ENCODE measurements at places on chromosomes 5 and 9.

DNA sequence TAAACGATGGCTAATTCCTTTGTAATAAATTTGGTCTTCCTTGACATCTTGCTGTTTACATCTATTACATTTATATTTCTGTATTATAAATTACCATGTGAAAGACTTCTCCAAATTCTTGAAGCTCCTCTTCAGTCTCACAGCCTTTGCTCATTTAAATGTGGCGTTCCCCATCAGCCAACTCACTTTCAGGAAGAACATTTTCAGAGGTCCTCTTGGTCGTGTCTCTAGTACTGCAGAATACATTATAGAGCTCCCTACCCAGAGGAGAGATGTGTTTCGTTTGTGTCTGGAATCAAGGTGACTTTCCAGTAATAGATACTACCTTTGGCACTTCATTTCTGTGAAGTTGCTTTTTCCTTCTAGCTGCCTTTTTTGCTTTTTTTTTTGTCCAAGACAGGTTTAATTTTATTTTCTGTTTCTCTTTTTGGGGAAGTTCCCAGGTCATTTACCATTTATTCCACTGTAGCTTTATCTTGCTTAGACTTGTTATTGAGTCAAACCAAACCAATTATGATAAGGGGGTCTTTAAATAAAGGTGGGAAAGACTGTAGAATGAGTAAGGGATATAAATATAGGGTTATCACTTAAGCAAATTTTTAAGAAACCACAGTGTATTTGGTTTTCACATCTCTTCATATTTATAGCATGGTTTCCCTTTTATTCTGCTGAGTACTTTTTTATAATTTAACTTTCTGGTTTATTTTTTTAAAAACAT lies 12.8 kb downstream of the UBE2B start:
- no peak for DNase-seq

DNA sequence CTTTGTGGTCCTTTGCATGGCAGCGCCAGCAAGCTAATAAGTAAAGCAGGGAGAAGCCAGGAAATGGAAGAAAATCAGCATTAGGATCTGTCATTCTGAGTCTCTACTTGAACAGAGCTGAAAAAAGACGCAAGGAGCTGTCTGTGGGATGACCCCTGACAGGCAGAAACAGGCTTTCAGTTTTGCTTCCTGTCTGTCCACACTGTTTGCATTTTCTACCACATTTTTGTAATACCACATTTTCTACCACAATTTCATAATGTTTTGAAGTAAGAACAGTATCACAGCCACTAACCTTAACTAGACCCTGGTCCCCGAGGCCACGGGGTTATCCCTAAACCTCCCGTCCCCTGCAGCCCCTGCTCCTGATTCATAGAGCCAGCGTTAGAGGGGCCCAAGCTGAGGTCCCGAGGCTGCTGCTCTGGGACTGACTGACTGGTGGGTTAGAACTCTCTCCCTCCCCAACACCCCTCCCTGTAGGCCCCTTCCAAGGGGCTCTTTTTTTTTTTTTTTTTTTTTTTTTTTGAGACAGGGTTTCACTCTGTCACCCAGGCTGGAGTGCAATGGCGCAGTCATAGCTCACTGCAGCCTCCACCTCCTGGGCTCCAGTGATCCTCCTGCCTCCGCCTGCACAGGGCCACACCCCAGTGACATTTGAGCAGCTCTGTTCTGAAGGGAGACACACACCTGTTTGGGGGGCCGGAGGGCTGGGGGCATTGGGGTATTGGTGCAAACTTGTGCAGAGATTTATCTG lies 4.0 kb upstream of the CLIC3 start:
- no peak for DNase-seq

DNA sequence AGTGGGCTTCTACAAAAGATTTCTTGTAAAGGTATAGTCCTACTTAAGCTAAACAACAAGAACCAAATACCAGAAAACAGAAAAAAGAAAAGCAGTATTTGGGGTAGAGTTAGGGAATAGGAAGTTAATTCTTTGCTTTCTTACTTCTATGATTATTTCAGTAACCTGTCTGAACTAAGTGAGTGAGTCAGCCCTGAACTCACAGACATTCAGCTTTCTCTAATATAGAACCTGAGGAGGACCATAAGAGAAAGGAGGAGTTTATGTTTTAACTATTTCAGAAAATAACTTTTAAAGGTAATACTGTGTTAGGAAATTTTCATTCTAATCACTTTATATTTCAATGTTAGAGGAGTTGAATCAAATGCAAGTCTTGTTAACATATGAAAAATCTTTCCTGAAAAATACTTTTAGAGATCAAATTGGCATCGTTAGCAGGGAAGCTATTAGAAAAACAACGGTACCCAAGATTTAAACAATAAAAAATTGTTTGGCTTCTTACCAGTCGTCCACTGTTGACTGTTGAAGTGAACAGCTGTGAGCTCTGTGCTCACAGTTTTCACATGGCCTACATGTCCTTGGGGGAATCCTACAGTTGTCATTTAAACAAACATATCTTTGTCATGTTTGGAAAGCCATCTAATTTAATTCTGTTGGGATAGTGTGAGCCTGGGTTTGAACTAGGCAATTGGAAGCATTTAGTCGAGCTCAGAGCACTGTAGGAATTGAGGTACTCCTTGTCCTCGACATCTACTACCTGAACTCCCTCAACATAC lies 19.9 kb upstream of the ZFAND5 start:
- no peak for DNase-seq

- DNase-seq, result no peak
Measured at GRCh38 chr5:92401-93220, 643 bp downstream of the PLEKHG4B start.

DNA sequence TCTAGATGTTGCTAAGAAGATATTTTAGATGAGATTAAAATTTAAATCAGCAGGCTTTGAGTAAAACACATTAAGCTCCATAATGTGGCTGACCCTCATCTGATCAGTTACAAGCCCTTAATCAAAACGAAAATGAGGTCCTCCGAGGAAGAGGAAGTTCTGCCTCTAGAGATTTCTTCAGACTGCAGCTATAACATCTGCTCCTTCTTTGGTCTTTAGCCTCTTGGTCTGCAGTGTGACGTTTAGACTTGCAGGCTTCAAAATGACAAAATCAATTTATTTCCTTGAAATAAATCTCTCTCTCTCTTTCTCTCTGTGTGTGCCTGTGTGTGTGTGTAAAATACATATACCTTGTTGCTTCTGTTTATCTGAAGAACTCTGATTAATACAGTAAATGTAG lies 1429.8 kb upstream of the CDH9 start:
- no peak for DNase-seq

GRCh38 chr5:6273090-6273735 lies 105.1 kb downstream of the MED10 start:
- no peak for DNase-seq

DNA sequence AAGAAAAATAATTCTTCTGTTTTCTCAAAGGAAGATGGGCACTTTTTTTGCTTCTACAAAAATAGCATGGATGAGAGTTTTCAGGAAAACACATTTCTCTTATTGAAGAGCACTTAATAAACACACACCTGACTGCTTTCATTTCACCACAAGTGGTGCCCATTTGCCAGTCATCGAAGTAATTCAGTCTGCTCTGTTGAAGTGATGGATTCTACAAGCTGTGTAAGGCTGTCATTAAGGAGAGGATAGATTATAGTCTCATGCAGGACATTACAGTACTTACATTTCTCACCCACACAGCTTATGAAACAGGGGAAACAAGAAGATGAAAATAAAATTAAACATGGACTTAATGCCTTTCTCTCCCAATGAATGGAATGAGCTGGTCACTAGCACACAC lies 165.2 kb downstream of the NR2F1-AS1 start:
- DNase-seq, result no peak

GRCh38 chr5:28808967-28809810 lies 1770.8 kb upstream of the CDH9 start:
- no peak for DNase-seq

GRCh38 chr9:129071526-129072126 lies 9.3 kb upstream of the DOLPP1 start:
- no peak for DNase-seq

- DNase-seq, result no peak
Measured at GRCh38 chr9:83629433-83630104, 6.6 kb downstream of the IDNK start.

DNA sequence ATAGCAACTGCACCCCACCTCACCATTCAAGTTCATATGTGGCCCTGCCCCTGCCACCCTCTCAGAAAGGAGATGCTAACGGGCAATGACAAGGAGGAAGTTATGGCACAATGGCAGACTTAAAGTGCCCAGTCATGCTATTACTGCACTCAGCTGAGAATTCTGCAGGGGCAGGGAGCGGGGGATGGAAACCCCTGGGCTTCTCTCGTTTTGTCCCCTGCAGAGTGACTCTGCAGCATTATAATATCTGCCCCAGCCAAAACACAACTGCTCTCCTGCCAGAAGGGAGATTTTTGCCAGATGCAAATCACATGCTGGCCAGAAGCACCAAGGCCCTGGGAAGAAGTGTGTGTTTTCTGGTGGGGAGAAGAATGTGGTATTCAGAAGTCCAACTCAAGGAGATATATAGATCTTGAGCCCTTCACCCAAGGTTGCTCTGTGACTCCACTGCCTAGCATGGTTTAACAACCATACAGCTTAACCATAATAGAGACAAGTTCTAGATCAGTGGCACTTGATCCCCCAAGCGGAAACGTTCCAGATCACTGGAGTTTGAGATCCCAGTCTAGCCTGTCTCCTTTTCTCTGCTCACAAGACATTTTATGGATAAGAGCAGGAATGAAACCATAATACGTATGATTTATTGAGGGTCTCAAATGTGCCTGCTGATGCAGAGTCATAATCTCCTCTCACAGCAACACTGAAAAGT lies 207.0 kb upstream of the MAP3K1 start:
- no peak for DNase-seq

GRCh38 chr5:140007311-140007710 lies 35.8 kb downstream of the NRG2 start:
- no peak for DNase-seq

- no peak for DNase-seq
Measured at GRCh38 chr5:78843436-78843835, 141.7 kb downstream of the ARSB start.

- no peak for DNase-seq
Measured at GRCh38 chr9:35813434-35814105, 1.3 kb downstream of the HINT2 start.

DNA sequence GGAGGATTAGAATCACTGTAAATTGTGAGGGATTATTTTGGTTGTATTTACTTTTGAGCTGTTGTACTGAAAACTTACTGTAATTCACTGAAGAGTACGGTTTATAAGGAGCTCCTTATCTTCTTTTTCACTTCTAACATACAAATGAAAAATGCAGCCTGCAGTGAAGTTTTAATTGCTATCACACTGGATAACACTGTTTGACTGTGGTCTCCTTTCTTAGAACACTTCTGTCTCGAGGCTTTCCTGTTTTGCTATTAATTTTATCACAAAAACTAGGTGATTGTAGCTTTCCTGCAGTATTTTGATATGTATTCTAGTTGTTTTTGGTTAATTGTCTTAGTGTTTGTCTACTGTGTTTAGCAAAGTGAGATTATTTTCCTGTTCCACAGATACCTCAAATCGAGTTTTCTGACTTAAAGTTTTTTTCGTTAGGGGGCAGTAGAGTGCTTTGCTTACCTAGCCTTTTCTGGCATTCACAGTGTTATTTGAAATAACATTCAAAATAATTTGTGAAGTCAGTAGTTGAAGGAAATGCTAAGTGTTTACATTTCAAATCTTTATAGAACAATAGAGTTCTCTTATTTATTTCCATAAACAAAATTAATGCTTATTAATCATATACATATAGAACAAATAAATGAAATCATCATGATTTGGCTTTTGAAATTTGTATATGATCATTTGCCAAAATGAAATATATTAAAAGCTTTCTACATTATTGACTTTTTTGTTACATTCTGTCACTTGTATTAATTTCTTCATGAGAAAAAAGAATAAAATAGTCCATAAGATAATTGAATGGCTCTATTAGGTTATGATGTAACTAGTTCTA lies 52.9 kb downstream of the COMMD10 start:
- DNase-seq, result no peak

Measured in stimulated activated CD8-positive, alpha-beta memory T cell treated with anti-CD3 and anti-CD28 coated beads, Interleukin-2, amount 100 ng/mL, for 1 hour (primary cell).